ENCODE measurements at places on chromosomes 1 and 21. TPM values are rescaled to one million over a fixed set of nuclear protein-coding genes. Genes with fewer than 3 reads are reported as not detected.

DNA sequence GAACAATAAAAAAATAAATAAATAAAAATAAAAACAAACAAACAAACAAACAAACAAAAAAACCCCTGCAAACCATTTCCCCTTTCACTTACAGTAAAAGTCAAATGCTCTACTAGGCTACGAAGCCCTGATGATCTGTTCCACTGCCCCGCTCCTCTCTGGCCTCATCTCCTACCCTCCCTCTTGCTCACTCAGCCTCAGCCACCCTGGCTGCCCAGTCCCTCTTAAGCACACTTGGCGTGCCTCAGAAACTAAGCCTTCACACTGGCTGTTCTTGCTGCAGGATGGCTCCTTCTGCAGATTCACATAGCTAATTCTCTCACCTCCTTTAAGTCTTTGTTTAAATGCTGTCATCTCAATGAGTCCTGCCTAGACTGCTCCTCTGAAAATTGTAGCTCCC lies 30.8 kb upstream of the UHMK1 start:
- H3K4me1 ChIP-seq, result no peaks in the 10 kb centered on the region
- H3K4me3 ChIP-seq, result no peak overlapping the region
- no peak for DNase-seq

- H3K4me1 ChIP-seq, result no peaks in the 10 kb centered on the region
- no peaks in the 10 kb centered on the region for H3K27me3 ChIP-seq
- H3K36me3 ChIP-seq, result no peaks in the 10 kb centered on the region
- DNase-seq, result no peak
- no peak overlapping the region for H3K27ac ChIP-seq
Measured at GRCh38 chr1:85846706-85847105, 138.5 kb upstream of the ZNHIT6 start.

- H3K4me3 ChIP-seq, result no peak overlapping the region
- no peak for DNase-seq
- peaks cover 2% of the 10 kb centered on the region for H3K36me3 ChIP-seq
- peak overlapping the region; percentile 64 for H3K27ac ChIP-seq
Measured at GRCh38 chr1:40313958-40314720, 2.9 kb downstream of the COL9A2 start.

- peaks cover 23% of the 10 kb centered on the region for H3K4me1 ChIP-seq
- no peak overlapping the region for H3K4me3 ChIP-seq
- H3K27me3 ChIP-seq, result peaks cover 1% of the 10 kb centered on the region
- no peak overlapping the region for H3K27ac ChIP-seq
Measured at GRCh38 chr1:202624088-202624780, 86.0 kb downstream of the SYT2 start.

- H3K4me1 ChIP-seq, result peaks cover 47% of the 10 kb centered on the region
- no peak overlapping the region for H3K4me3 ChIP-seq
- H3K27me3 ChIP-seq, result no peaks in the 10 kb centered on the region
- DNase-seq, result no peak
- H3K36me3 ChIP-seq, result no peaks in the 10 kb centered on the region
- no peak overlapping the region for H3K27ac ChIP-seq
Measured at GRCh38 chr1:32126770-32127169, 18.9 kb downstream of the KPNA6 start.

- H3K27ac ChIP-seq, result no peak overlapping the region
- H3K27me3 ChIP-seq, result no peaks in the 10 kb centered on the region
- H3K4me1 ChIP-seq, result peaks cover 27% of the 10 kb centered on the region
- peaks cover 33% of the 10 kb centered on the region for H3K36me3 ChIP-seq
Measured at GRCh38 chr1:201004732-201005131, 18.8 kb downstream of the KIF21B start.

DNA sequence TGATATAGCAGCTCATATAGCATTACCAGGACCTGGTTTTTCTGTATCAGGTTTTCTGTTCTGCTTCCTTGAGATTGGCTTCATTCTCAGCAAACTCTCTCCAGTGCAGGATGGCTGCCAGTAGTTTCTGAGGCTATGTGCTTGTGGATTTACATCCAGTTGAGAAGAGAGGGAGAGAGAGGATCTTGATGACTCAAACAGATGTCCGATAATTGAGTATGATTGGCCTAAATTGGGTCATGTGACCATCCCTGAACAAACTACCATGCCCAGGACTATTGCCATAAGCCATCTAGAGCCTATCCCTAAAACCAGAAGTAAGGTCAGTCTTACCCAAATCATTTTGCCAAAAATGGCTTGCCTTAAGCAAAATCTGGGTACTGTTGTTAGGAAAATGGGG lies 18.1 kb upstream of the PSMA5 start:
- no peaks in the 10 kb centered on the region for H3K36me3 ChIP-seq
- no peaks in the 10 kb centered on the region for H3K4me1 ChIP-seq
- DNase-seq, result no peak
- H3K27me3 ChIP-seq, result peaks cover 3% of the 10 kb centered on the region
- no peak overlapping the region for H3K4me3 ChIP-seq

GRCh38 chr21:42747276-42747701 lies 93.9 kb downstream of the PDE9A start:
- no peak for DNase-seq
- no peaks in the 10 kb centered on the region for H3K27me3 ChIP-seq
- H3K36me3 ChIP-seq, result no peaks in the 10 kb centered on the region

DNA sequence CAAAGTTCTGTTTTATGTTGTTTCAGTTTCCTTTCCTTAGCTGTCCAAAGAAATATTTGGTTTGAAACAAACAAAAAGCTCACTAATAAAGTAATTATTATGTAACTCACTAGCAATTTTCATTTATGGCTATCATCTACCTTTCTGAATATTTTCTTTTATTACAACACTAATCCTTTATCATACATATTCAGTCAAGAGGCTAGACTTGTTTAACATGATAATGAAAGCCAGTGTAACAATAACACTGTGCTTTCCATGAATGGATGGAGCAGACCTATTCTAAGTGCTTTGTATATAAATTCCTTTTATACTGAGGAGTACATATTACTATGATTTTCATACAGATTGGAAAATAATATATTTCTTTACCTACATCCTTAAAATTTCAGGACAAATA lies 972.8 kb upstream of the ADGRL4 start:
- H3K36me3 ChIP-seq, result no peaks in the 10 kb centered on the region
- DNase-seq, result no peak
- no peak overlapping the region for H3K27ac ChIP-seq
- H3K27me3 ChIP-seq, result no peaks in the 10 kb centered on the region

GRCh38 chr1:40663324-40664166 lies 1.9 kb downstream of the RIMS3 start:
- H3K4me1 ChIP-seq, result peaks cover 16% of the 10 kb centered on the region
- H3K27ac ChIP-seq, result no peak overlapping the region
- no peak overlapping the region for H3K4me3 ChIP-seq
- H3K36me3 ChIP-seq, result no peaks in the 10 kb centered on the region
- no peaks in the 10 kb centered on the region for H3K27me3 ChIP-seq

DNA sequence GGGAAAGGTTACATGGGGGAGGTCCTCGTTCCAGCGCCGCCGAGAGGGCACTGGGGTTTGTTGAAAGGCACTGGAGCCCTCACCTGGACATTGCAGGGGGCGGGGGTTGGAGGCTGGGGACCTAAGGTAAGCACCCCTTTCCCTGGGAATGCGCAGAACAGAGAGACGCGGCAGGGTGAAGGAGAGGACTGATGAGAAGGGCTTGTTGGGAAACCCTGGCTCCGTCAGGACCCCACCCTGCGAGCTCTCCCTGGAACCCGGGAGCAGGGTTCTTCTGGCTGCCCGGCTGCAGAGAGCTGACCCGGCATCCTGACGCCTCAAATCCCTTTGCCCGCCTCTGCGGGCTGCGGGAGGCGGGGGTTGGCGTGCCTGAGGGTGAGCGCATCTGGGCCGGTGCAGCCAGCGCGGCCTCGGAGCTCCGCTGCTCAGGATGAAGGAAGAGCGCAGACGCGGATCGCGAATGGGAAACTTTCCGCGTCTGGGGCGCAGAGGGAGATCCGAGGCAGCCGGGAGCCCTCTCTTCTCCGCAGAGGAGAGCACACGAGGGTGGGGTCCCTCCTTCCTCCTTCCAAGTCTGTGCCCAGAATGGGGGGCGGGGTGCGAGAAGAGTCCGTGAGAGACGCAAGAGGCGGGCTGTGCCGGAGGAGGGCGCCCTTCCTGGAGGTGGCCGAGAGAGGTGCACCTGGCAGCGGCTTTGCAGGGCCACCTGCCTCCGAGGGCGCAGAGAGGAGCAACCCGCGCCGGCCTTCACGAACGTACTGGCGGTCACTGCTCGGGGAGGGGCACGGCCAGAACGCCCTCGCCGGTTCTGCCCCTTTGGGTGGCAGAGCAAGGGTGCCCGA lies 2.4 kb downstream of the IGSF21 start:
- peaks cover 58% of the 10 kb centered on the region for H3K27me3 ChIP-seq
- DNase-seq, result peak; percentile 41
- H3K4me1 ChIP-seq, result peaks cover 9% of the 10 kb centered on the region
- no peak overlapping the region for H3K27ac ChIP-seq
- no peaks in the 10 kb centered on the region for H3K36me3 ChIP-seq

- H3K4me1 ChIP-seq, result peaks cover 1% of the 10 kb centered on the region
- DNase-seq, result no peak
- H3K27me3 ChIP-seq, result no peaks in the 10 kb centered on the region
- H3K27ac ChIP-seq, result no peak overlapping the region
- no peaks in the 10 kb centered on the region for H3K36me3 ChIP-seq
- H3K4me3 ChIP-seq, result no peak overlapping the region
Measured at GRCh38 chr1:219062161-219062560, 111.5 kb upstream of the LYPLAL1 start.

DNA sequence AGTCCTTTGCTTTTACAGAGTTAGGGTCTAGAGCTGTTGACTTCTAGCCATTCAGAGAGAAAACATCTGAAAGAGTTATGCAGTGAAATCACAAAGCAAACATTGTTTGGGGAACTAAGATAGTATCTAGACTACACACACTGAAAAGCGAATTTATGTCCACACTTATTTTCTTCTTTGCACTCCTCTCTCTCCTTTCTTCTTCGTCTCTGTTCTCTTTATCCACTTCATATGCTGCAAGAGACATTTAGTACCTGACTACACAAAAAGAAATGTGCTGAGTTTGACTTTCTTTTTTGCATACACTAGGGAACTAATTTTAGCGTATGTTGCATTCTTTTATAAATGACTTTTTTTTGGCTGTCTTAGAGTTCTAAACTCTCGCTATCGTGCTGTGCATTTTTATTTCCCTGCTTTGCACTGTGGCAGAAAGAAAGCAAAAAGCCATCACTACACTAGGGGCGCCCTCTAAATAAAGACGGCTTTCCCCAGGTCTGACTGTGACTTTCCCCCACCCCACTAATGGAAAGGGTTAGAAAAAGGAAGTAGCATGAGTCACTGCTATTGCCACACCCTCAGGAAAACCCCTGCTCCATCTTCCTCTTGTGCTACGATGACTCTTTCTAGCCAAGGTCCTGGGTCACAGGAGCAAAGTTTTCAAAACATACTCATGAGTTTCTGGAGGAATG lies 65.7 kb downstream of the MAP3K7CL start:
- peaks cover 34% of the 10 kb centered on the region for H3K4me1 ChIP-seq
- peak overlapping the region; percentile 80 for H3K27ac ChIP-seq
- H3K36me3 ChIP-seq, result peaks cover 17% of the 10 kb centered on the region
- peak overlapping the region; percentile 70 for H3K4me3 ChIP-seq

DNA sequence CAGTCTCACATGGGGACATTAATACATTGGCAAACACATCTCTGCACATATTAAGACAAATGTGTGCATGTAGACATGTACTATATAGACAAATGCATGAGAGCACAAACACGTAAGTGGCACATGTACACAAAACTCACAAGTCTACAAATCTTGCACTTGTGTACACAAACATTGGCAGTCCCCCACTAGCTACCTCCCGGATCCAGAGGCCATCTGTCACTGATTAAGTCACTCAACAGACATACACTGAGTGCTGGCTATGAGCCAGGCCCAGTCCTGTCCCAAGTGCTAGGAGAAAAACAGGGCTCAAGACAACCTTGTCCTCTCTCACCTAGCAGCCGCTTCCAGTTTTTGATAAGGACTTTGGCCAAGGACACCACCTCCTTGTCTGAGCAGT lies 7.0 kb downstream of the TCEA3 start:
- no peak overlapping the region for H3K27ac ChIP-seq
- DNase-seq, result no peak
- no peaks in the 10 kb centered on the region for H3K36me3 ChIP-seq
- H3K27me3 ChIP-seq, result no peaks in the 10 kb centered on the region
- H3K4me1 ChIP-seq, result peaks cover 8% of the 10 kb centered on the region
- no peak overlapping the region for H3K4me3 ChIP-seq

HSF2BP gene
- 0.73 TPM for total RNA-seq

TSEN15 gene
- 44.1 TPM for total RNA-seq

LRRC8C gene
- 40.4 TPM for total RNA-seq

PRKCZ gene
- total RNA-seq, result 14.7 TPM

SPRR2G gene
- total RNA-seq, result not detected

FAAH gene
- total RNA-seq, result 5.3 TPM

PRAMEF1 gene
- not detected for total RNA-seq

CCDC181 gene
- total RNA-seq, result not detected

Data from activated CD4-positive, alpha-beta memory T cell treated with anti-CD3 and anti-CD28 coated beads for 36 hours (primary cell).